Kidney epithelial cell (primary cell): ENCODE measurements at places on chromosomes 2 and 18. TPM values are rescaled to one million over a fixed set of nuclear protein-coding genes. Genes with fewer than 3 reads are reported as not detected.

The ASB18 gene
- total RNA-seq: not detected in 2 replicates

The LDLRAD4 gene
- 5.8 and 10.1 TPM in 2 replicates for total RNA-seq

GRCh38 chr2:146873646-146874259, 971.1 kb upstream of the ACVR2A start:
- no peak for DNase-seq

DNA sequence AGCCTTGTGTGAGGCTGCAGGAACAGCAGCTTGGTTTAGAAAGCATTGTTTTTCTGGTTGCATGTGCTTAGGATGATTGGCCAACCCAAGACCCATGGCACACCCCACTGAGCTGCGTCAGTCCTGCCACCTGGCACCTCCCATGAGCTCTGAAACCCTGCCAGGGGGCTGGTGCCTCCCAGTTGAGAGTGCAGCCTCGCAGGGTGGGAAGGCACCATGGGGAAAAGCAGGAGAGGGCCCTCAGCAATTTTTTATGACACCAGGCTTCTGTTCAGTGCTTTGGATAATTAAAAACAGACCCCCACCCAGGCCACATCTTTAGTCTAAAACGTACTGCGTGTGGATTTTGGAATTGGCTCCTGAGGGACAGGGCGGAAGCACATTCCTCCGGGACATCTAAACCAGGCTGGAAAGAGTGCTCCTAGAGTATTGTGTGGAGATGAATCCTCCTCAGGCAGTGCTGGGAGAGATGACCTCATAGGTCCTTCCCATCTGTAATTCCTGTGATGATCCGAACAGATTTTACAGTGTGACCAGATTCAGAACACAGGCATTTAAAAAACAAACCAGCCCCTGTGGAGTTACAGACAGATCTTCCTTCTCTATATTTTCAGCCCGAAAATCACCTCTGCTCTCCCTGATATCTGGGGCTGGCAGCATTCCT, 438.3 kb downstream of the ZNF521 start:
- DNase-seq: no peak

The USP34 gene
- 84.9 and 90.0 TPM in 2 replicates for total RNA-seq

- DNase-seq: no peak
These were observed 356.2 kb upstream of the CHST9 start for GRCh38 chr18:27541293-27541692.

DNA sequence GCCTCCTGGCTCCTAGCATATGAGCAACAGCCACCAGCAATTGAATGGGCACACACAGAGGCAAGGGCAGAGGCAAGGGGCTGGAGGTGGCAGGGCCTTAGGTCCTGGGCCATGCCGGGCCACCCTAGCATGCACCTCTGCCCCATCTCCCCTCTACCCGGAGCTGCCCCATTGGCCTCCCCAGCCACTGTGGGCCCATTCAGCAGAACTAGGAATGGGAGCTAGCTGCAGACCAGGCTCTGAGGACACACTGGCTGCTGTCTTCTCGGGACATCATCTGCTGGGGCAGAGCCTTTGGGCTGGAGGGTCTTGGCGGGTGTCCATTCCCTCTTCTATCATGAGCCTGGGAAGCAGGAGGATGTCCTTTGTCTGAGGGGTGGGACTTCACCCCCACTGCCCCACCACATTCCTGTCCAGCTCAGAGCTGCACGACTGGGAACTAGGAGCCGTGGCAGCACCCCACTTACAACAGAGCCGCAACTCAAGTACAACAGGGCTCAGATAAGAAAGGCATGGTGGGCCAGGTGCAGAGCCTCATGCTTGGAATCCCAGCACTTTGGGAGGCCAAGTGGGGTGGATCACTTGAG, 800 bp downstream of the VIL1 start:
- DNase-seq: no peak

The ADD2 gene
- total RNA-seq: 8.9 and 9.9 TPM in 2 replicates
